ENCODE measurements at places on chromosomes 6 and 20.
A peak's percentile ranks its signal among the peaks of the same experiment; 100 is the strongest.

GRCh38 chr6:36131511-36132245 is 1.4 kb downstream of the MAPK13 start:
- peak; percentile 45 for DNase-seq

DNA sequence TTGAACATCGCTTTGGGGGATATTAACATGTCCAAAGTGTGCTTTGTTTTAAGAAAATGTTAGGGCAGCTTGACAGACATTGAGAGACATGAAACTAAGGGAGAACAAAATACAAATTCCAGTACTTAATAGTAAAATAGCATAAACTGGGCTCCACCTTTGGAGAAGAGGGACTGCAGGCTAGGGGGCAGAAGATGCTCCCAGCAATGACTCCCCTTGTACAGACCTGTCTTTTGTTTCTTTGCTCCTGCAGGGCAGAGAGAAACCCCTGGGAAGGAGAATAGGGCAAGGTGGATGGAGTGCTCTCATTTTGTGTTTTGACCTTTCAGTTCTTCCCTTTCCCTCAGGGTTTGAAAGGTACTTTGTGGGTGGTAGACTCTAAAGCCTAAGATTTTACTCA is 115.6 kb upstream of the PLCB4 start:
- no peak for DNase-seq

- no peak for DNase-seq
Observed at GRCh38 chr6:170096191-170096802, 194.6 kb downstream of the DLL1 start.

GRCh38 chr20:32333988-32334885 is 23.9 kb upstream of the ASXL1 start:
- no peak for DNase-seq

- no peak for DNase-seq
Observed at GRCh38 chr6:45538641-45539547, 161.2 kb upstream of the SUPT3H start.

GRCh38 chr20:54112221-54112884 is 42.0 kb upstream of the BCAS1 start:
- no peak for DNase-seq

DNA sequence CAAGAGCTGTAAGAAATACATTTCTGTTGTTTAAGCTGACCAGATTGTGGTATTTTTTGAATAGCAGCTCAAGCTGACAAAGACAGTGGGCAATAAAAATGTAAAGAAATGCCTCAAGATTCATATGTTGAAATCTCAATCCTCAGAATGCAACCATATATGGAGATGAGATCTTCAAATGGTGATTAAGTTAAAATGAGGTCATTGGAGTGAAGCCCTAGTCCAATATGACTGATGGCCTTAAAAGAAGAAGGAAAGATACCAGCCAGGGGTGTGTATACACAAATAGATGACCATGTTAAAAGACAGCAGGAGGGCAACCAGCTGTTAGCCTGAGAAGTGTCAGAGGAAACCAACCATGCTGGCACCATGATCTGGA is 7.1 kb upstream of the DDO start:
- DNase-seq = no peak

- DNase-seq = no peak
Observed at GRCh38 chr20:64095927-64096326, 11.4 kb downstream of the NPBWR2 start.

- no peak for DNase-seq
Observed at GRCh38 chr6:38824243-38824894, 109.3 kb downstream of the DNAH8 start.

DNA sequence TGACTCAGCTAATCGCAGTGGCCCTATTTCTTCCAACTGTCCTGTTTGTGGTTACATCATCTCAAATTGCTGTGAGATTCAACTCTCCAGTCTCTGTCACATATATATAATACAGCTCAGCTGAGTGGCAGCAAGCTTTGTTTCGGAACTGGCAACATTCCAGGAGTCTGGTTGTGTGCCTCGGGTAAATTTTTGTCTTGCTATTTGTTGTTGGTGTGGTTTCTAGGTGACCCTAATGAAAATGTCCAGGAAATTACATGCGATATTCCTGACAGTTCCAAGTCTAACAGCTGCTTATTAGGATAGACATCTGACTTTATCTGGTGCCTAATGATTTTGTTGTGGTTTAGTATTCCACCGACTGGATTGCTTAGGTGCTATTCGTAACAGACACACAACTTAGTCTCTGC is 581.8 kb downstream of the CD109 start:
- DNase-seq = no peak

- DNase-seq = no peak
Observed at GRCh38 chr6:117491916-117492315, 9.4 kb downstream of the DCBLD1 start.

DNA sequence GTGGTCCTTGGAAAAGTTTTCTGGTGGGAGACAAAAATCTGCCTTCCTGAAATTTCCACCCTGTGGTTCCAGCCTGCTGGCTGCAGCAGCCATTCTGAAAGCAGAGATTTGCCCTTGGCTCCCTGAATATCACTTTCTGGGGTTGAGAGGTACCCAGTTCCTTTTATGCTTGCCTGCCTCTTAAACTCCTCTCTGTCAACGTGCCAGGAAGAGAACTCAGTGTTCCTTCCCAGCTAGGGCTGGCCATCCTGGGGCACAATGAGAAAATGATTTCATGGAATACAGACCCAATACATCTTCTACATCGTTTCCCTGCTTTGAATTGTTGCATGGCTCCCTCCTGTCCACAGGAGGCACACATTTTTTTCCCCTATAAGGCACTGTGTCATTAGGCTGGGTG is 1.6 kb upstream of the DSN1 start:
- DNase-seq = no peak

DNA sequence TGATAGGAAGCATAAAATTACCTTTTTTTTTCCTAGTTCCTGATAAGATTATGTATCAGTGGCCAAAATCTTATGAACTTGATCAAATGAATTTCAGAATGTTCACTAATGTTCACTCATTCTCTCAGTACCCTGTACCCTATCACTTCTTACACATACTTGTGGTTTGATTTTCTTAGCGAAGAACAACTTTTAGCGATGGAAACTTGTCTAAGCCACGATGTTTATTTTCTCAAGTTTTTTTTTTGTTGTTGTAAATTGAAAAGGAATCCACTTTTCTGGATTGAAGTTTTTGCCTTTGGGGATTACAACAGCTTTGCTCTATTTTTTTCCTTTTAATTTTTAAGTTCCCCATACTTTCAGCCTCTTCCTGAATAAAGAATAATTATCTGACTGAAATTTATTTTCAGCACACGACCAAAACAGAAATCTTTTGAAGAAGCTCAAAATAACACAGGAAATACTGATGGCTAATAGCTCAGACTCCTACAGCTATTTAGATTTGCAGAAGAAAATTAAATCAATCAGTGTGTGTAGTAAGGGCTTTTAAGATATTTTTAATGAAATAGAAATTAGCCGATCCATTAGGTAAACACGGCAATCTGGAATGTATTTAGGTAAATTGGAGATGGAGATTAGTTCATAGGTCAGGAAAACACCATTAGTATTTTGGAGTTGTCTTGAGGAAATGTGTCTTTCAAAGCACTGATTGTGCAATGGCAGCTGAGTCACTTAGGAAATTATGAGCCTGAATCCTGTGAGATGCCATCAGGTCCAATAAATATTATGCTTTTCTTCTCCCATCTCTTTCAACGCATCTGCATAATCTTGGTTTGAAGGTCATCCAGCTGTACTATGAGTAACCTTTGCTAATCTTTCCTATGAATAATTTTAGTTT is 217.5 kb downstream of the GJA1 start:
- no peak for DNase-seq

GRCh38 chr20:14288341-14289330 is 48.8 kb downstream of the FLRT3 start:
- DNase-seq = no peak

GRCh38 chr6:143733510-143733909 is 55.7 kb downstream of the PHACTR2 start:
- DNase-seq = no peak

- DNase-seq = no peak
Observed at GRCh38 chr6:90375681-90376439, 79.2 kb upstream of the BACH2 start.

- no peak for DNase-seq
Observed at GRCh38 chr6:43123461-43124314, 47.4 kb upstream of the SRF start.
